Islet precursor cell (in vitro differentiated cells): ENCODE measurements at places on chromosomes 16 and 17.

DNA sequence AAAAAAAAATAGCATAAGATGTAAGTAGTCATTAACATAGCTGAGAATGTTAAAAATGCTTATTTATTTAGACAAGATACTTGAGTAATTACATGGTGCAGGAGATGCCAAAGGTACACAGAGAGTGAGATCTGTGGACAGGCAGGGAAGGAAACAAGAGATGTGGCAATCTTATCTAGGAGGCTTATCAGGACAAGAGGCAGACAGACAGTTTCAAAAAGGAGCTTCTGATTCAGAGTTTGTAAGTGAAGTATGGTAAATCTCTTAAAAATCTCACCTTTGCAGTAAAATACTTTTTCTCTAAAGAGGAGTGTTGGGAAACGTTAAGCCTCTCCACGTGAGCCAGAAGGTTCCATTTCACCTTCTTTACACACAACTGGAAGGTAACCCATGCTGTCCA lies 19.9 kb upstream of the GHDC start:
- DNase-seq, result no peak

DNA sequence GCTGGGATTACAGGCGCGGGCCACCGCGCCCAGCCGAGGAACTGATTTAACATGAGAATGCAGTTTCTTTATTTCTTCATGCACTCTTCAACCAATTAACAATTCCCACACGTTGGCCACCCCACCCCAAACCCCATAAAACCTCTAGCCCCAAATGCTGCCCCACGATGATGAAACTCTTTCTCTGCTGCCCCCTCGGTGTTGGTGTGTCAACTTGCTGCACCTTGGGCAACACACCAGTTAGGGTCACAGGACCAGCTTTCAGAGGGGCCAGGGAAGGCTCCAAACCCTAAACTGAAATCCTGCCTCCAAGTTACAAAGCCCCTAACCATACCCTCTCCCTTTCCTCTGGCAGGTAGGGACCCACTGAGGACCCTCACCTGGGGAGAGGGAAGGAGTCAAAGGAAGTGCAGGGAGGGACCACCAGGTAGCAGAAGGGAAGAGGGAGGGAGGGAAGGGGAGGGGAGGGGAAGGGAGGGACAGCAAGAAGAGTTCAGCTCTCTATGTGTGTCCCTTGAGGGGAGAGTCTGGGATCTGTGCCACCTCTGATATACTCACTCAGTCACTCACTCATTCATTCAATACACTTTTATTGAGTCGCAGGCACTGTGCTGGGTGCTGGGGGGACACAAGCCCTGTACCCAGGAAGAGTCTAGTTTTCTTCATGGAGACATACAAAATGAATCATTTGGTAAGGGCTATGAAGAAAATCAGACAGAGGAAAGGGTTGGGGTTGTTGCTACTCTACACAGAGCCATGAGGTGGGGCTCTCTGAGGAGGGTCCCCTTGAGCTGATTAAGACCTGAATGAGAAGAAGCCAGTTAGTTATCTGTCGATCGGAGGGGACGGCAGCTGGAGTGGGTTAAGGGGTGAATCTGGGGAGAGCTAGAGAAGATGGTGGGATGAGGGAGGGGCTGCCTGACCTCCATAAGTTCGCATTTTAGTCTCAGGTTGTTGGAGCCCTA lies 3.9 kb downstream of the PLXDC1 start:
- no peak for DNase-seq

- DNase-seq, result peak; percentile 100
These were observed 84.1 kb downstream of the TBC1D16 start for GRCh38 chr17:79951361-79952264.

DNA sequence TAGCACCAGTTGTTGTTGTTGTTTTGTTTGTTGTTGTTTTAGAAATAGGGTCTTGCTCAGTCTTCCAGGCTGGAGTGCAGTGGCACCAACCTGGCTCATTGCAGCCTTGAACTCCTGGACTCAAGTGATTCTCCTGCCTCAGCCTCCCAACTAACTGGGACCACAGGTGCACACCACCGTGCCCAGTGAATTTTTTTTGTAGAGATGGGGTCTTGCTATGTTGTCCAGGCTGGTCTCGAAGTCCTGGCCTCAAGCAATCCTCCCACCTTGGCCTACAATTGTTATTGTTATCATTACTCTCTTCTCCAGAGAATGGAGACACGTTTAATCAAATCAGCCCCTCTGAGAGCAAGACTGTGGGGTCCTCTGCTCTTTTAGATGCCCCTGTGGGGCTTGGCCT lies 42.7 kb upstream of the EMP2 start:
- DNase-seq, result no peak

DNA sequence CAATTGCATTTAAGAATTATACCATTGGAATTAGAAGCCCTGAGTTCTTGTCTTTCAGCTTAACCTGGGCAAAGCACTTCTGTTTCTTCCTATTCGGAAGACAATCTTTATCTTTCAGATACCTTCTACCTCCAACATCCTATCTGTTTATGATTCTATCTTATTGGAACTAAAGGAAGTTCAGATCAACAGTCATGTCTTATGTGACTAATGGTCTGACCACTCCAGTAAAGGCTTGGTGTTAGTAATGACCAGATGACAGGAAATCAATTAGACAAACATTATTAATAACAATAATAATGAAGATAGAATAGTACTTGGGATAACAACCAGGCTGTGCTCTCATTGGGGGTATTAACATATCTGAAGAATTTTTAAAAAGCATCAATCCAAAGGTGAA lies 11.3 kb downstream of the HS3ST3A1 start:
- no peak for DNase-seq

DNA sequence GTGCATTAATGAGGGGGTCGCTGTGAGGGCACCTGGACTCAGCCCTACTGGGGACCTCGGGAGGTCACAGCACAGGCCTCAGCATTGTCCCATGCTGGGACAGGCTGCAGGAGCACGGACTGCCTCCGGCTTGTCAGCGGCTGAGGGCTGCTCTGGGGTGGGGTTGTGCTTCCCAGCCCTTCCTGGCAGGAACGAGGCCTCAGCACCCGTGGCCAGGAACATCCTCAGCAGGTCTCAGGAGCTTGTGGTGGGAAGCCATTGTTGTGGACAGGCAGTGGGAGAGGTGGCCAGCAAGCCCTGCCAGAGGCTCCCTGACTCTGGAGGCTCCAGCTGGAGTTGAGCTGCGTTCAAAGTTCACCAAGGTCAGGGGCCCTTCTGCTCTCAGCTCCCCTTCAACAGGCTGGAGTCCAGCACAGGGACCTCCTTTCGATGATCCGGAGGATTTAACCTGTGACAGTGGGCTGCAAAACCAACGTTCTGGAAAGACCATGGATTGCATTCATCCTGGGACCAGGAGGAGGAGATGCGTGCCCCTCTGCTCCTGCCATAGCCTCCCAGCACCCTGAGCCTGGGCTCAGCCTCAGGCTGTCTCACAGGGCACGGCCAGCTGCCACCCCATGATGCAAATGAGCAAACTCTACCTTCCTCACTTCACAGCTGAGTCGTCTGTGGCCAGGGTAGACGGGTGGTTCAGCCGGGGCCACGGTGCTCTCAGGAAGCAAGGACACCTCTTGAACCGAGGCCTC lies 32.6 kb downstream of the FOXL1 start:
- no peak for DNase-seq
